ENCODE measurements at places on chromosomes 11 and 22.
A peak's percentile ranks its signal among the peaks of the same experiment; 100 is the strongest.

- DNase-seq, result no peak
Measured at GRCh38 chr22:24471570-24471969, 23.6 kb upstream of the UPB1 start.

DNA sequence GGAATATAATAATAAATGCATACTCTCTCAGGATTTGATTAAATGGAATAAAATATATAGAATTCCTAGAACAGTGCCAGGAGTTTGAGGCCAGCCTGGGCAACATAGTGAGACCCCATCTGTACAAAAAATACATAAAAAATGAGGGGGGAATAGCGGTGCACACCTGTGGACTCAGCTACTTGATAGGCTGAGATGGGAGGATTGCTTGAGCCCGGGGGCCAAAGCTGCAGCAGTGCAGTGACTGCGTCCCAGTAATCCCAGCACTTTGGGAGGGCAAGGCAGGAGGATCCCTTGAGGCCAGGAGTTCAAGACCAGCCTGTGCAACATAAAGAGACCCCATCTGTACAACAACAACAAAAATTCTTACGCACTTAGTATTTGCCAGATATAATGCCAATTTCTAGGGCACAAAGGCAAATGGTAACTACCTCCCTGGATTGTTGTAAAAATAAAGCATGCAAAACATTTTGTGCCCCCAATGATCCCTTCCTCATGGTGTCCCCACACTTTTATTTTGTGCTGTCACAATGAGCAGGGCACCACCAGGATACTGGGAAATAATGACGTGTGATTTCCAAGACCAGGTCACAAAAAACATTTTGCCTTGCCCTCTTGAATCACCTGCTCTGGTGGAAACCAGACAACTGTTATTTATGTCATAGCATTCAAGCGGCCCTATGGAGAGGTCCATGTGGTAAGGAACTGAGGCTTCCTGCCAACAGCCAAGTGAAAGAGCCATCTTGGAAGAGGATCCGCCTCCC, 18.3 kb upstream of the ZNF280A start:
- DNase-seq, result no peak

- no peak for DNase-seq
Measured at GRCh38 chr11:68974421-68975194, 6.2 kb downstream of the MRGPRD start.

GRCh38 chr11:89175796-89176195, 1.9 kb upstream of the TYR start:
- no peak for DNase-seq

DNA sequence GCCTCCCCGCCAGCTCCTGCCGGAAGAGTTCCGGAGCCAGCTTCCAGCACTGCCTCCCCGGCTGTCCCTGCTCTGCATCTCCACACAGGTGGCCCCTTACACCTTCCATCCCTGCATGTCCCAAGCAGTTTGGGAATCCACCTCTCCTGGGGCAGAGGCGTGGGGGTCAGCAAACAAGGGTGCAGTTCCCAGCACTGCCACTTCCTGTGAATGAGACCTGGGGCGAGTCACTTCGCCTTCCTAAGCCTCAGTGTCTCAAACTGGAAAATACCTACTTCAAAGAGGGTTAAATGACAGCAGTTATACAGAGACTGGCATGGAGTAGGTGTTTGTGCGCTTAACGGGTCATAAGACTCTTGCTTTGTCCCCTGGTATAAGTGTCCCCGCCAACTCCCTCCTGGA, 5.2 kb downstream of the CYTH4 start:
- no peak for DNase-seq

DNA sequence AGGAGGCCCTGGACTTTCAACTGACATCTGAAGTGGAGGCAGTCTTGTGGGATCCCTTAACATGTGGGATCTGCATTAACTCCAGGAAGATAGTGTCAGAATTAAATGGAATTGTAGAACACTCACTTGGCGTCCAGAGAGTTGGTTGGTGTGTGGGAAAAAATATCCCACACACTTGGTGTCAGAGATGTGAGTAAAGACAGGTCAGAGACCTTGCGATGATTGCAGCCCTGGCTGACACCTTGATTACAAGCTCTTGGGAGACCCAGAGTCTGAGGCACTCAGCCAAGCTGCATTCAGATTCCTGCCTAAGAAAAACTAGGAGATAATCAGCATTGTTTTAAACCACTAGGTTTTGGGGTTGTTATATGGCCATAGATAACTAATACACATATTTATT, 7.2 kb upstream of the TPCN2 start:
- DNase-seq, result no peak

- peak; percentile 85 for DNase-seq
Measured at GRCh38 chr22:37077802-37078448, 26.4 kb downstream of the KCTD17 start.

DNA sequence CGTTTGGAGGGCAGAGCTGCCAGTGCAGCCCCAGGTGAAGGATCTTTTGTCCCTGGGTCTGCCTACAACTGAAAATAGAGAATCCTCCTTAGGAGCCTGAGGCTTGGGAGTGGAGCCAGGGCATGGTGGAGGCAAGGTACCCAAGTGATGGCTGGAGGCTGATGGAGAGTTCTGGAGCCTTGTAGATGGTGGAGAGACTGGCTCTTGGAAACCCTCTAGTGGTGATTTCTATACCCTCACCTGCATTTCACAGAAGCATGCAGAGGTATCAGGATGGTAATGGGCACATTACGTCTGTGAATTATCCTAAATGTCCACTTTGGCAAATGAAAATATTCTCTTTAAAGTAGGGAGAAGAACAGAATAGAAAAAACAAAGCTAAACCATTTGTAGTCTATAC, 44.4 kb downstream of the INSC start:
- no peak for DNase-seq

- DNase-seq, result no peak
Measured at GRCh38 chr11:67311556-67312082, 8.3 kb downstream of the SSH3 start.

DNA sequence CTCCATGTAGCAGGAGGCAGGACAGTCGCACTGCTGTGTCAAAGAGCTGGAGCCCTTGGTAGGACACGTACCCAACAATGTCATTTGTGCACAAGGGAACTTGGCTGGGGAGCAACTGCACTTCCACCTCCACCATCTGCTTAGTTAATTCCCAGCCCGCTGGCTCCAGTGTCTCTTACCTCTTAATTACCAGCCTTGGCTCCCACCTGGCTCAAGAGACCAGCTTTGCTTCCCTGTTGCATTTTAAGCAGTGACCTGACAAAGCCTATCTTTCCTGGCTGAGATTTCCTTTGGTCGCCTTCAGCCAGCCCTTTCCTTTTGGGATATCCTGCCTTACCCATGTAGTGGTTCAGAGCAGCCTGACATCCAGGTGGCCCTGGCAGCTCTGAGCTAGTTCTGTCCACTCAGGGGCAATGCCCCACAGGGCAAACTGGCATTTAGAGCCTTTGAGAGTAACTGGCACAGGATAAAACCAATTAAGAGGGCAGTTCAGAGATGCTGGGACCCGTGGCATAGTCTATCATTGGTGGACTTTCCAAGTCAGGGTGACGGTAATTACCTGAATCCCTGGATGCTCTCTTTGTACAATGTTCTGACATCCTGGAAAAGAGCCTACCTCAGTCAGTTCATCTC, 212.6 kb upstream of the SORL1-AS1 start:
- no peak for DNase-seq

- no peak for DNase-seq
Measured at GRCh38 chr11:11318961-11319360, 34.1 kb downstream of the CSNK2A3 start.

- DNase-seq, result no peak
Measured at GRCh38 chr11:15941206-15941770, 415.1 kb downstream of the SOX6 start.

DNA sequence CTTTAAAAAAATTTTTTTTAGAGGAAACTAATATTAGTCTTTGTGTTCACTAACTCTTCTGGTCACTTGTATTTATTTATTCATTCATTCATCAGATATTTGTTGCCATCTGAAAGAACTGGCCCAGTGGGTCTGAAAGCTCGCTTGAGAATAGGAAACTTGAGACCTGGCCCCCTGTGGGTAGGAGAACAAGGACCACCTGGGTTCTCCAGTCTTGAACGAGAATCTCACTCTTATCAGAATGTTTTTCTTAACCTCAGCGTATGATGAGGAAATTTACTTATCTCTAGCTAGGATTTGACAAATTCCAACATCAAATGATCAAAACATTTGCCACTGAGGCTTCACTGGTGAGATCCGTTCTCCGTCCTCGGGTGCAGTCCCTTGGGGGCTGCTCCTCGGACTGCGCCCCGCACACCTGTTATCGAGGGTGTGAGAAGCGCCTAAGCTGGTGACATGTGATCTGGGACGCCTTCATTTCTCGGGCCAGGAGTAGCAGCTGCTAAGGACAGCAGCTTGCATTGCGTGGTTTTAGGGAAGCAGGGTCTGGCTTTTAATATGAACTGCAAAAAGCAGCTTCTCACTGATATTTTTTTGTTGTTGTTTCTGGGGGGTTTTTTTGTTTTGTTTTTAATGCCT, 6.3 kb downstream of the C22orf31 start:
- no peak for DNase-seq

GRCh38 chr11:9914064-9914463, 250.2 kb downstream of the SWAP70 start:
- no peak for DNase-seq

DNA sequence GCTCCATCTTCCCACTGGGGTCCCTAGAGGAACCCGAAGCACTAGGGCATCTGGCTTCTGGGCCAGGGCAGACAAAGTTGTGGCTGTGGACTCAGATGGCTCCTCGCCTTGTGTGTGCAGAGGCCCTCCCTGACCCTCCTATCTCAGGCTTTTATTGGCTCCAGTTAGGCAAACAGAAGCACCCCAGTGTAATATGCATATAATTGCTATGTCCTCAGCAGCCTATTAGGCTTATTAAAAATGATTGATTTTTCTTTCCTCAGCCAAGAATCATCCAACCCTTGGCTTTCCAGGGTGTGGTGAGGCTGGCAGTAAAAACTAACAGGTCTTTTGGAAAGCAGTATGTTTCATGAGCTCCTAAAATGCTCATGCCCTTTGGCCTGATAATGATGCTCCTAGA, 22.3 kb downstream of the UPB1 start:
- no peak for DNase-seq

- no peak for DNase-seq
Measured at GRCh38 chr11:34262531-34263081, 95.2 kb downstream of the ABTB2 start.

GRCh38 chr11:115530752-115531151, 26.5 kb upstream of the CADM1 start:
- no peak for DNase-seq

DNA sequence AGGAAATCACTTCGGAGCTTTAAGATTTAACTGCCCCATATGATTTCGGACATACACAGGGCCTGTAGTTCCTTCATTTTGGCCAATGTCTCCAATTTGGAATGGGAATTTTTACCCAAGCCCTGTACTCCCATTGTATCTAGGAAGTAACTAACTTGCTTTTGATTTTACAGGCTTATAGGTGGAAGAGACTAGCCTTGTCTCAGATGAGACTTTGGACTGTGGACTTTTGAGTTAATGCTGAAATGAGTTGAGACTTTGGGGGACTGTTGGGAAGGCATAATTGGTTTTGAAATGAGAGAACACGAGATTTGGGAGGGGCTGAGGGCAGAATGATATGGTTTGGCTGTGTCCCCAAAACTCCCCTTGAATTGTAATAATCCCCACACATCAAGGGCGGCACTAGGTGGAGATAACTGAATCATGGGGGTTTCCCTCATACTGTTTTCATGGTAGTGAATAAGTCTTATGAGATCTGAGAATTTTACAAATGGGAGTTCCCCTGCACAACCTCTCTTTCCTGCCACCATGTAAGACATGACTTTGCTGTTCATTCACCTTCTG, 130.5 kb downstream of the LARGE1 start:
- DNase-seq, result no peak

- DNase-seq, result no peak
Measured at GRCh38 chr11:118628861-118629549, 21.6 kb downstream of the PHLDB1 start.

DNA sequence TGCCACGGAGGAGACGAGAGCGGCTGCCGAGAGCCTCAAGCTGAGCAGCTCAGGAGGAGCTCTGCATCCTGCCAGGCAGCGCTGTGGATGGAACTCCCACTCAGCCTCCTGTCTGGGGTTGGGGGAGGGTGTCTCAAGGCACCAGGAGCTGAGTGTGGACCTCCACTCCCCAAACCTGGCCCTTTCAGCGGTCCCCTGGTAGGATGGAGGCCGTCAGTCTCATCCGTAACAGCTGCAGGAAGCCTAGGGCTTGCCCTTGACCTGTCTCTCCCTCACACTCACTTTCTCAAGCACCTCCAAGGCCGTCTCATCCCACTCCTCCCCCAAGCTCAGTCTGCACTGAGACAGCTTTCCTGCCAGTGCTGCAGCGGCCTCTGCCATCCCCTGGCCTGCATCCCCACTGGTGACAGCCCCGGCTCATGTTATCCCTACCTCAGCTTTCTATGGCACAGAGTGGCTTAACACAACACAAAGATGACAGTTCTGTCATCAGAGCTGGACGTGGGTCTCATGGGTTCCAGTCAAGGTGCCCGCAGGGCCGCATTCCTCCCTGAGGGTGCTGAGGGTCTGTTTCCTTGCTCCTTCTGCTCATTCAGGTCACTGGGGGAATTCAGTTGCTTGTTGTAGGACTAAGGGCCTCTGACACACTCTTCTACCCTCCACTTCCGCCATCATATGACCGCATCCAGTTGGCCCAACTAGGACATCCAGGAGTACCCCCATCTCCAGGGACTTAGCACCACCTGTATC, 341.9 kb upstream of the B3GAT1 start:
- DNase-seq, result no peak

DNA sequence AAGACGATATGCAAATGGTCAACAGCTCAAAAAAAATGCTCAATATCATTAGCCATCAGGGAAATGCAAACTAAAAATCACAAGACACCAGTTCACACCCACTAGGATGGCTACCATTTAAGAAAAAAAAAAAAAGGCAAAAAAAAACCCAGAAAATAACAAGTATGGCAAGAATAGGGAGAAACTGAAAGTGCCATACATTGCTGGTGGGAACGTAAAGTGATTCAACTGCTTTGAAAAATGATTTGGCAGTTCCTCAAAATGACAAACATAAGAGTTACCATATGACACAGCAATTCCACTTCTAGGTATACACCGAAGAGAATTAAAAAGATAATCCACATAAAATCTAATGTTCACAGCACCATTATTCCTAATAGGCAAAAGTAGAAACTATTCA, 47.5 kb downstream of the PICALM start:
- no peak for DNase-seq

DNA sequence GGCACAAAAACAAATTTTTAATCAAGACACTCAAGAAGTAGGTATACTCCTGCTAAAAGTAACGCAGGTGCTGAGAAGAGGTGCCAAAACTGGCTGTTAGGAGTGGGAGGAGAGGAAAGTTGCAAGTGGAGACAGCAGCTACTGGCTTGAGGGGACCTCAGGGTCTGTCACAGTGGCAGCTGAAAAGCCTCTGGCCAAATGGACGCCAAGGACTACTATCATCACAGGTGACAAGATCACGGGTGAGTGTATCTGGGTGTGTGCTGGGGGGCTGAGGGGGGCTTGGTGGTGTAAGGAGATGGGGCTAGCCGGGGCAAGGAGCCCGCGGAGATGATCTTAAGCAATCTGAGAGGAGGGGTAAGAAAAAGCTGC, 687 bp downstream of the ZNF202 start:
- no peak for DNase-seq

DNA sequence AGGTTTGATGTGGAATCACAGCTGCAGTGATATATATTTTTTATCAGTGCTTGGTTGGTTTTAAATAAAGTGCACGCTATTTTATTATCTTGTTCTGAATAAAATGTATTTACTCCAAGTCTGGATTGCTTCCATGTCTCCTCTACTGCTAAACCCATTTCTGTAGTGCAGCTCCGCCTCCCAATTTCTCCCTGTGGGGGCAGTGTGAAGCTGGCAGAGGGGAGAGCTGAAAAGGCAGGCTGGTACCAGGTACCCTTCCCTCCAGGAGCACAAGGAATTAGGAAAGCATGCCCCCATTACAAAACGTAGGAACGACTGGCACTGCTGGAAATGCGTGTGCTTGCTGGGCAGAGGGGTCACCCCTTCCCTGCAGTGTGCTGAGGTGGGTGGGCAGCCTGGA, 934 bp upstream of the TMEM132A start:
- no peak for DNase-seq

Data from stimulated activated CD4-positive, alpha-beta T cell treated with anti-CD3 and anti-CD28 coated beads, Interleukin-1b, Interleukin-23, amount 100 ng/mL, for 1 hour (primary cell).